ENCODE measurements at places on chromosomes 12 and 14. TPM values are rescaled to one million over a fixed set of nuclear protein-coding genes. Genes with fewer than 3 reads are reported as not detected.

Gene REM2
- 31.1 TPM for polyA plus RNA-seq

Gene FITM1
- 0.62 TPM for polyA plus RNA-seq

Gene ARPC3
- polyA plus RNA-seq, result 922 TPM

Gene PPP2R5C
- 108 TPM for polyA plus RNA-seq

Gene GUCY2C
- polyA plus RNA-seq, result 0.06 TPM

Gene ENDOU
- polyA plus RNA-seq, result not detected

Data from neural cell (in vitro differentiated cells).